ENCODE measurements at places on chromosomes 7 and 10.

GRCh38 chr10:4687397-4687796 lies 138.6 kb upstream of the AKR1E2 start:
- no peak for DNase-seq

- DNase-seq, result no peak
Observed at GRCh38 chr7:39709768-39710311, 86.5 kb downstream of the RALA start.

GRCh38 chr7:40815512-40815911 lies 680.7 kb downstream of the SUGCT start:
- DNase-seq, result no peak

DNA sequence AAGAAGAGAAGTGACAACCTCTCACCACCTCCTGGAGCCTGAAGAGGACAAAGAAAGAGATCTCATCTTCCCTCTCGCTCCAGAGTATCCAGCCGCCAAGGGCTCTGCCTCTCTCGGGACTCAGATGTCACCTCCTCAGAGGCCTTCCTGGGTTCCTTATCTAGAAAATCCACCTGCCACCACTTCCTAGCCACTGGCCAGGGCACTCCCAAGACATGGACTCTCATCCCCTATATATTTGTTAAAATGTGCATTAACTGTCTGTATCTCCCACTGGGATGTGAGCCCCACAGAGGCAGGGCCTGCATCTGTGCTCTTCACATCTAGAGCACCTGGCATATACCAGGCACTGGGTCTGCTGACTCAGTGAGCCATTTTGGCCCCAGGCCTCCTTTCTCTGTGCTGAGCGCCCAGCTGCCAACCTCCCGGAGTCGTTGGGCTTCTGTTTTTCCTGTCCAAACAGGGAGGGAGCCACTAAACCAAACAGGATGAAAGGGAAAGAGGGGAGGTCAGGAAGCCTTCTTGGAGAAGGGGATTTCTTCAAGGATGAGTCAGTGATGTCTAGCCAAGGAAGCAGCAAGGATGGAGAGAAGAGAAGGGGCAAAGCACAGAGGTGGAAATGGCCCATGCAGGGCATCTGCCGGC lies 58.9 kb downstream of the KCNMA1 start:
- no peak for DNase-seq

All from activated T-cell treated with anti-CD3 and anti-CD28 coated beads for 48 hours (primary cell).